ENCODE measurements at places on chromosomes 3 and 15.
A peak's percentile ranks its signal among the peaks of the same experiment; 100 is the strongest.

GRCh38 chr3:152658977-152659720 is 175.8 kb upstream of the P2RY1 start:
- DNase-seq: no peak

- no peak for DNase-seq
Observed at GRCh38 chr15:56948764-56949101, 30.3 kb downstream of the TCF12 start.

- no peak for DNase-seq
Observed at GRCh38 chr3:151555523-151555922, 94.7 kb upstream of the IGSF10 start.

GRCh38 chr3:30671527-30672286 is 65.3 kb downstream of the TGFBR2 start:
- no peak for DNase-seq

- no peak for DNase-seq
Observed at GRCh38 chr15:81531109-81531592, 157.1 kb upstream of the TMC3 start.

GRCh38 chr15:63483521-63484371 is 20.6 kb upstream of the USP3 start:
- DNase-seq: no peak

GRCh38 chr3:79012946-79013362 is 754.8 kb downstream of the ROBO1 start:
- no peak for DNase-seq

- DNase-seq: no peak
Observed at GRCh38 chr3:113499081-113499480, 15.9 kb downstream of the SPICE1 start.

DNA sequence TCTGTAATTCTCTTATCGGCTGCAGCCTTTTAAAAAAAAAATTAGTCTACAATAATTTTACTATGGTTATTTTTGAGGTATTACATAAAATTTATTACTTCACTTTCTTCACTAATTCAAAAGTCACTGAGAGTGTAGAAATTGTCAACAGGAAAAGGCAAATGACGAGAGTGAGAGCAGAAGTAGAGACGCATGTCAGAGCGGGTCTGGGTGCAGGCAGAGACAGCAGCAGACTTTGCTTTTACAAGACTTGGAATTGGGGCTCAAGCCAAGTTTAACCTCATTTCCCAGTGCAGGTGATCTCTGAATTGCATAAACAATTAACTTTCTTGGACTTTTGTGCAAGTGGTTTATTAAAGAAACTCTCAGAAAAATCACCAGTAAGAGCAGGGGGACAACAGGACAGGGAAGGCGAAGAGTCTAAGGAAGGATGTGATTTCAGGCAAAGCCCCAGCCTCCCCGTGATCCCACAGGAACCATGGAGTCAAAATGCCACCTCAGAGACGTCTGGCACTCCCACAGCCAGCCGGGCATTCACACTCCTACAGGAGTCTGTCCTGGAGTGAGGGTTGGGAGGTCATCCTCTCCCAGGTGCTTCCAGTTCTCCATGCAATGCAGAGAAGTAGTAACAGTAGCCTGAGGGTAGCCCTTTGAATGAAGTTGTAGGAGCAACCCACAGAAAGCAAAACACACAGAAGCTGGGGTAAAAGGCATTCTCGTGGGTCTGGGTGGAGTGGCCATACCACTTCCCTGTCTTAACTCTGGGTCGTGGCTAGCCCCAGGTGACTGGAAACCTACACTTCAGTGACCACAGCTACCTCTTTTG is 274.0 kb upstream of the TGFBR2 start:
- DNase-seq: no peak

GRCh38 chr15:95087253-95087609 is 855.9 kb downstream of the MCTP2 start:
- DNase-seq: no peak

- no peak for DNase-seq
Observed at GRCh38 chr15:66298803-66299251, 5.5 kb downstream of the DIS3L start.

DNA sequence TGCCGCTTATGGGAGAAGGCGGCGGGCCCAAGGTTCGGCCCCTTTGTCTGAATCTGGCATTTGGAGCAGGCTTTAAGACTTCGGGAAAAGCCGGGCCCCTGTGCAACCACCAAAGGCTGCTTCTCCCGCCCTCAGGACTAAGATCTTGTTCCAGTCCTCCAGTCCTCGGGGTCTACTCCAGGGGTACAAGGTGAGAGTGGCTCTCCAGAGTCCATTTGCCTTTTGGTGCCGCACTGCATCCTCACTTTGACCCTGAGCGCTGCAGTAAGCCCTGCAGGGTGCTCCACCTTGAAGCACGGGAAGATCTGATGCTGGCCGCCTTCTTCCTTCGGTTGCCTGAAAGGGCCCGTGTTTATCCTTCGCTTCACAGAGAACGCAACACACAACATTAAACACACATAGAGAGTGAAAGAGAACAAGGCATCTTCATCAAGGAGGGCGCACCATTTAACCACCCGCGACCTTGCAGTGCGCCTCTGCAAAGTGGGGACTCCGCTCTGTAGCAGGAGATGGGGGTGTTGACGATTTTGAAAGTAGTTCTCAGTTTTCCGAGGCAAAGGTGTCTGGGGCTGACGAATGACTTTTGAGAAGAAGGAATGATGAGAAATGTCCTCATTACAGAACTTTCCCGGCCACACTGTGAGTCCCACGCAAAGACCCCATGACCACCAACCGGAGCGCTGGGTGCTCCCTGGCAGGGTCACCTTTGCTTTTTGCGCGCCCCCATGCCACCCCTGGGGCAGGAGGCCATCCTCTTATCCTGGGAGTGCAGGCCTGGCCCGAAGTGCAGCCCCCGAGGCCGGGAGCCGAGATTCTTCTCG is 1.0 kb downstream of the PIGZ start:
- no peak for DNase-seq

- no peak for DNase-seq
Observed at GRCh38 chr3:114760679-114761078, 386.4 kb downstream of the ZBTB20 start.

DNA sequence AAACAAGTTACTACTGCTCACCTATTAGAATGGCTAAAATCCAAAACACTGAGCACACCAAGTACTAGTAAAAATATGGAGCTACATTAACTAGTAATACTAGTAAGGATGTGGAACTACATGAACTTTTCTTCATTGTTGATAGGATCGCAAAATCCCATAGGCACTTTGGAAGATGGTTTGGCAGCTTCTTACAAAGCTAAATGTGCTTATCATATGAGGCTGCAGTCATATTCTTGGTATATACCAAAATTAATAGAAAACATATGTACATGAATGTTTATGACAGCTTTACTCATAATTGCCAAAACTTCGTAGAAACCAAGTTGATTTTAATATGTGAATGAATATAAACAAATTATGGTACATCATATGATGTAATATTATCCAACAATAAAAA is 366.8 kb upstream of the KCNMB2 start:
- no peak for DNase-seq

GRCh38 chr3:177930771-177931170 is 605.5 kb upstream of the KCNMB2 start:
- no peak for DNase-seq

GRCh38 chr3:172869368-172869771 is 118.8 kb downstream of the ECT2 start:
- DNase-seq: no peak

DNA sequence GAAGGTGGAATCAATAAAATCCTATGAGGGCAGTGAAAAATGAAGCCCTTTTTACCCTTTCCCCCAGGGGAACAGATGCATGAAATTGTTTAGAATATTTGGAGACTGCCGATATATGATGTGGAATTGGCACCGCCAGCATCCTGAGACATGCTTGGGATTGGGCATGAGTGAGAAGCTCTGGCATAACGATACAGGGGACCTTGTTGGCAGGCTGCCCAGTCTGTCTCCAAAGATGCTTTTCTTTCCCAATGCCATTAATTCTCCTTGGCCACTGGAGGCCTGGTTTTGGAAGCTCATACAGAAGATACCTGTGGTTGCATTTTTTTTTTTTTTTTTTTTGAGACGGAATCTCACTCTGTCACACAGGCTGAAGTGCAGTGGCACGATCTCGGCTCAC is 800.6 kb upstream of the LMCD1 start:
- DNase-seq: no peak

GRCh38 chr15:74857671-74858368 is 14.9 kb upstream of the ULK3 start:
- DNase-seq: no peak

DNA sequence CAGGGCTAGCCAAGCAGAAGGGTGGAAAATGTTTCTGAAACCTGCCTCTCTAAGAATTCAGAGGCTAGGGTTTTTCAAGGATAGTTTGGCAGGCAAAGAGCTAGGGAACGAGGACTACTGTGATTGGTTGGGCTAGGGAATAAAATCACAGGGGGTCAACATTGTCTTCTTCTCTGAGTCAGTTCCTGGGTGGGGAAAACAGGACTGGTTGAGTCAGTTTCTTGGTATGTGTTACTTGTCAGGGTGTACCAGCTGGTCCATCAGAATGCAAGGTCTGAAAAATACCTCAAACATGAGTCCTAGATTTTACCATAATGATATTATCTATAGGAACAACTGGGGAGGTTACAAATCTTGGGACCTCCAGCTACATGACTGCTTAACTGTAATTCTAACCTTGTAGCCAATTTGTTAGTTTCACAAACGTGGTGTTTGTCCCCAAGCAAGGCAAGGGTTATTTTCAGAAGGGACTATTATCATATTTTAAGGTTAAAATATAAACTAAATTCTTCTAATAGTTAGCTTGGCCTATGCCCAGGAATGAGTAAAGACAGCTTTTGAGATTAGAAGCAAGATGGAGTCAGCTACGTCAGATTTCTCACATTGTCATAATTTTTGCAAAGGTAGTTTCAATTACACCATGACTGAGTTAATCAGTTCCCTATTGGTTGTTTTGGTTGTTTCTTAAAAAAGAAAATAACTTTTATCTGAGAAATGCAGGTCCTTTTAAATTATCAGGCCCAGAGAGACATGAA is 231.5 kb downstream of the ALCAM start:
- DNase-seq: no peak

DNA sequence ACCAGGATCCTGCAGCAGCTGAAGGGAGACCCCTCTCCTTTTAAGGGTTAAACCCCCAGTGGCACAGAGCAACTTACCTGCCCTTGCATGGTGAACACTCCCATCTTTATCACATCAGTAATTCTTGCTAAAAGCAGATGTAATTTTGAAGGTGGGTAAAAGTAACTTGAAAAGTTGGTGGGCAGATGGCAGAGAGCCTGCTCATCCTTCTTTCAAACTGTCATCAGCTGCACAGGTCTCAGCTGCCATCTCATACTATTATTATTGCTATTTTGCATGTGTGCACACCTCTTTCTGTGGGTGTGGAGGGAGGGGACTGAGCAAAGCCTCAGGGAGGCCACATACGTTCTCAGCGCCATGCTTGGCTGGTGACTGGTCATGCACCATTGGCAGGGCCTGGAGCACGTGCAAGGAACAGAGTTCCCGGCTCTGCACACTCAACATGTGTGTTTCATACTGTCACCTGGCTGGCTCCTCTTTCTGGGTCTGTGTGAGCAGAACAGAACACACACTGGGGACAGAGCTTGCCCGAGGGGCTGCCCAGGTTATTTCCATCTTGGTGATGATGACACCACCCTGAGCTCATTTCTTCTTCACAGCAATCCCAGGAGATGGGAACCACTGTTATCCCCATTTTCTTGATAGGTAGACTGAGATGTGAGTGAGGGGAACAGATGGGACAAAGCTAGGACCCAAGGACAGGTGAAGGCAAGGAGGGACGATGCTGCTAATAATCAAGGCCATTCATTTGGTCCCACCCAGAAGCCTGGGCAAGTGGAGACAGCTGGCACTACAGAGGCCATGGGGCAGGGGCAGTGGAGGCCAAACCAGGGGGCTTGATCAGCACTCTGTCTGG is 95.8 kb upstream of the KLF13 start:
- DNase-seq: no peak

GRCh38 chr3:123066599-123066895 is 278 bp upstream of the PDIA5 start:
- DNase-seq: no peak

DNA sequence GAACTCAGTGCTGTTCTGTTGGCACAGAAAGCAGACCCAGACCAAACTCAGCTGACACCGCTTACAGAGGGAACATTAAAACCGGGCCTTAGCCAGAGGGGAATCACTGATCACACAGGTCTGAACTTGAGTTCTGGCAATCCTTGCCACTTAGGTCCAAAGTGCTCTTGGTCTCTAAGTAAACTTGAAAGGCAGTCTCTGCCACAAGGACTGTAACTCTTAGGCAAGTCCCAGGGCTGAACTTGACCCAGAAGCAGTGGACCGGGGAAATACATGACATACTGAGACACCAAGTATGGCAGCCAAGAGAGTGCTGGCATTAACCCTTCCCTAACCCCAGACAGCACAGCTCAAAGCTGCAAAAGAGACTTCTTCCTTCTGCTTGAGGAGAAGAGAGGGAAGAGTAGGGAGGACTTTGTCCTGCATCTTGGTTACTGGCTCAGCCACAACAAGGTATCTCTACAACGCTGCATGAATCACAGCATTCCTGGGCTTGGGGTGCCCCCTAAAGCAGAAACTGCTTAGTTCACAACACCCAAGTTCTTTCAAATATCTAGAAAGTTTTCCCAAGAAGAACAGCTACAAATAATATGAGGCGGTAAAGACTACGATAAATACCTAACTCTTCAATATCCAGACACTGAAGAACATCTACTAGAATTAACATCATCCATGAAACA is 32.5 kb downstream of the NAALADL2 start:
- DNase-seq: no peak

DNA sequence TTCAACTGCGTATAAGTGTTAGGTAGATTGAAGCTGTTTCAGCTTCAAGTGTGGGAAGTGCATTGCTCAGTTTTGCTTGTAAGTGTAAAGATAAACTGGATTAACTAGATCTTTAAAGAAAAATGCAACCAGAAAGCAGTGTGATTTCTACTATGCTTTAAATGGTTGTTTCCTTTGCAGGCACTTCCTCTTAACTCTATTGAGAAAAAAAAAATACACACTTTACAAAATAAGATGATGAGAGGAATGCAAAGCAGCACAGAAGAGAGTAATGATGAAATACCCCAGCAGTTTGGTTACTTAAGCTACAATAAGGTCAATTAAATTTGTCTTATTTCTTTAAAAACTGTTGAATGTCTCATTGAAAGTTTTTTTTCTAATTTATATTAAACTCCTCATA is 40.8 kb downstream of the DPH6 start:
- DNase-seq: no peak

- peak; percentile 83 for DNase-seq
Observed at GRCh38 chr3:48656061-48656840, 6.4 kb downstream of the CELSR3 start.

GRCh38 chr3:10495003-10495402 is 10.4 kb downstream of the ATP2B2 start:
- DNase-seq: no peak
